ENCODE measurements at places on chromosomes 2 and 18.

DNA sequence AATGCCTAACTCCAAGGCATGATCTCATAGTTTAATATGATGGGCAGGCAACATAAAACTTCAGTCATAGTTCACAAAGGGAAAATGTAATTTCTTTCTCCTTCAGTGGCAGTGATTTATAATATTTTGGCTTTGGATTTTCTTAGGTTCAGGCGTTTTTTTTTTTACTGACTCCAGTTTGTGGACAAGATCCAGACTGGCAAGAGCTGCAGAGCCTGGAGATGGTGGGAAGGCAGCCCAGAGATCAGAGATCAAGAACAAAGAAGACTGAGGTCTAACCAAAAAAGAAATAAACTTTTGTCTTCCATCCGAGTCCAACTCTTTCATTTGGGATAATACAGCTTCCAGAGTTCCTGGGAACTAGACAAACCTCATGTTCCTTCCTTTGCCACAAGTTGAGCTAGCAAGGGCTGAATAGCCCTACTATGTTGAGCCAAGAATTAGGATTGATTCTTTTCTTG lies 215.3 kb upstream of the SETBP1 start:
- DNase-seq = peak; percentile 63

- DNase-seq = peak; percentile 43
Observed at GRCh38 chr2:226187616-226188015, 612.0 kb downstream of the IRS1 start.

DNA sequence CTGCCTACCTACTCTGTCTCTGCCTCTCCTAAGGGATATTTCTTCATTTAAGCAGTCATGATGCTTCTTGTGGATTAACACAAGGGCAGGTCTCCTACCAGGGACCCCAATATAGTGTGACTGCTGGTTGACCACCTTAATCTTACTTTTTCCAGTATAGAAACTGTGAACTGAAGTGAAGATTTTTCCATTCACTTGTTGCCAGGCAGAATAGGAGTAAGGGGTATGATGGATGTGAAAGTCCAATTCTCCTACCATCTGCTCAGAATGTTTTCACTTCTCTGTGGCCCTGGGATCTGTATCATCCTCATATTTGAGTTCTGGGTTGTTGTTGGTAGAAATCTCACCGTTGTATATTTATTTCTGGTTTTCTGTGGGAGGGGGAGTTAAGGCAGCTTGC lies 247.8 kb downstream of the WDPCP start:
- DNase-seq = no peak

DNA sequence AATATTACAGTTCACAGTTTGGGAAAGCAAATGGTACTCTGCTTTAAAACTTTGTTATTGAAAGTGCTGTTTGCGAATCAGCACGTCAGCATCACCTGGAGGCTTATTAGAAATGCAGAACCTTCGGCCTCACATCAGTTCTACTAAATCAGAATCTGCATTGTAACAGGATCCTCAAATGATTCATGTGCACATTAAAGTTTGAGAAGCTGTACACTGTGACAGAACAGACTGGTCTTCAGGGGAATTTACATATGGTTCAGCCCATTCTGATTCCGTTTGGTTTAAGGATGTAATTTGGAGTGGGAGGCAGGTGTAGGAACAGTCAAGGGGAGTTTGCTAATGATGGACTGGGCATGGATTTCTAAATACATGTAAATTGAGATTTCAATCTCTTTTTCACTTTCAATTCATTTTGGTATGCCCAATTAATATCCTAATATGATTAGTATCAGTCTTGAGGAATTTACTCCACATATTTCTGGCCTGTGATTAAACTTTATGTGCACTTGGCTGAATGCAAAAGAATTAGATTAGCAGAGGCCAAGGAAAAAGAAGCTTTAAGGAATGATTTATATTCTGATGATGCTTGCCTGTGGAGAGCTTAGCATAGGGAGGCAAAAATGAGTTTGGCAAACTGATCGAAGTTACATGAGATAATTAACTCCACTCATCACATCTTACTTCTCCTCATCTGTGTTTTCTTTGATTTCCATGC lies 248.8 kb downstream of the XIRP2 start:
- DNase-seq = no peak

- DNase-seq = no peak
Observed at GRCh38 chr18:80173060-80173459, 64.0 kb downstream of the ADNP2 start.

GRCh38 chr18:48345596-48345995 lies 63.6 kb downstream of the ZBTB7C start:
- DNase-seq = peak; percentile 15

DNA sequence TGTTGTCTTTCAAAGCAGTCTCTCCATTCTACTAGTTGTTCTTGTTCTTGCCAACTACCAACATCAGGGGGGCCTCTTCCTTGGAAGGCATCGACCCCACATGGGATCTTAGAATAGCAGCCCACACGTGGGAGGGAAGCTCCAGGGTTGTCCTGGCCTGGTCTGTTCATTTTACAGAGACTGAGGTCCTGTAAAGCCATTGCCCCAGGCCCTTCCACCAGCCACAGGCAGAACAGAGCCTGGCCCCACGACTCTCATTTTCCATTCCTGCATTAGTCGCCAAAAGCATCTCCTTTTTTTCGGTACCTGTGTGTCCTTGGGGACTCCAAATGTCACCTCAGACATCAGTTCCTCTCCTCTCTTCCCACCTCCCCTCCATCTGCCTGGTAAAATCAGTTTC lies 28.0 kb downstream of the CNGA3 start:
- no peak for DNase-seq

DNA sequence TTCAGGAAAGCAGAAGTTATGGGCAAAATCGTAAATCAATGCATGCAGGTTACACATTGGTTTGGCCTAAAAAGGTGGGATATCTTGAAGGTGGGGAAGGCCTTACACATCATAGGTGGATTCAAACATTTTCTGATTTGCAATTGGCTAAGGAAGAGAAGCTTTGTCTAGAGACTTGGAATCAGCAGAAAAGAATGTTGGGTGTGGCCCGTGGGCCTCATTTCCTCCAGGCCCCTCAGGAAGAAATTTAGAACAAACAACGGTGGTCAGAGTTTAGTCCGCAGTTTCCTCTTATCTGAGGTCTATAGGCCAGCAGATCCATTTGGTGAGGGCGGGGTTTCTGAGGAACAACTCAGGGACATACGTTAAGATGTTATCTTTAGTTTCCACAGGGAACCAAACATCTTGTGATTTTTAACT lies 50.9 kb upstream of the AFF3 start:
- DNase-seq = no peak

DNA sequence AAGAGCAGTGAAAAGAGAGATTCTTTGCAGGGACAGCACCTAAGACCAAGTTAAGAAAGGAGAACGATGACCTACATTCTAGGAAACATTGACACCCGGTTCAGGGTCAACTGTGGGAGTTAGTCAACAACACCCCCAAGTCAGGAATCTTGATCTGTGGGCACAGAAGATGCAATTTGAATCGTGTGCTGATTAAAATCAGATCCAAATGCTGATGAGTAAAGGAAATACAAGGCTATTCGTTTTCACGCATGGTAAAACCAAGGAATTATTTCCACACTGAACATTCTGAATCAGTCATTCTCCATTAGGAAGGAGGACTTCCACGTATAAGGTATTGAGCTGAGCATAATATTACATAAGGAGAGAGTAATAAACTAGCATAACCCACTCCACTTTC lies 124.2 kb downstream of the COPS8 start:
- no peak for DNase-seq

DNA sequence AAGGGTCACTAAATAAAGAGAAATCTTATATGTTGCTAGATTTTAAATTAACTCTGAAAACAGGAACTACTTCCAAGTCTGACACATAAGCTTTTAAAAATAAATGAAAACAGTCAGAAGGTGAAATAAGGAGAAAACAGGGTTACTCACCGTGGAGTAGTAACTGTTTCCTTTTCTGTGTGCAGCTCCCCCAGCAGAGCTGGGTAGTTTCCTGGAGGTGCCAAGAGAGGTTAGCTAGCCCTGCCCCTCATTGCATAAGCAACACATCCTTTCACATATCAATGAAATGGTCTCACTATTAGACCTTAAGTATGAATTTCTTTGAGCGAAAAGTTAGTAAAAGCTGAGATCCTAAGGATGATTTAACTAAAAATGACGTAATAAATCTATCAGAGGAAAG lies 54.0 kb upstream of the GPR75 start:
- DNase-seq = peak; percentile 25

DNA sequence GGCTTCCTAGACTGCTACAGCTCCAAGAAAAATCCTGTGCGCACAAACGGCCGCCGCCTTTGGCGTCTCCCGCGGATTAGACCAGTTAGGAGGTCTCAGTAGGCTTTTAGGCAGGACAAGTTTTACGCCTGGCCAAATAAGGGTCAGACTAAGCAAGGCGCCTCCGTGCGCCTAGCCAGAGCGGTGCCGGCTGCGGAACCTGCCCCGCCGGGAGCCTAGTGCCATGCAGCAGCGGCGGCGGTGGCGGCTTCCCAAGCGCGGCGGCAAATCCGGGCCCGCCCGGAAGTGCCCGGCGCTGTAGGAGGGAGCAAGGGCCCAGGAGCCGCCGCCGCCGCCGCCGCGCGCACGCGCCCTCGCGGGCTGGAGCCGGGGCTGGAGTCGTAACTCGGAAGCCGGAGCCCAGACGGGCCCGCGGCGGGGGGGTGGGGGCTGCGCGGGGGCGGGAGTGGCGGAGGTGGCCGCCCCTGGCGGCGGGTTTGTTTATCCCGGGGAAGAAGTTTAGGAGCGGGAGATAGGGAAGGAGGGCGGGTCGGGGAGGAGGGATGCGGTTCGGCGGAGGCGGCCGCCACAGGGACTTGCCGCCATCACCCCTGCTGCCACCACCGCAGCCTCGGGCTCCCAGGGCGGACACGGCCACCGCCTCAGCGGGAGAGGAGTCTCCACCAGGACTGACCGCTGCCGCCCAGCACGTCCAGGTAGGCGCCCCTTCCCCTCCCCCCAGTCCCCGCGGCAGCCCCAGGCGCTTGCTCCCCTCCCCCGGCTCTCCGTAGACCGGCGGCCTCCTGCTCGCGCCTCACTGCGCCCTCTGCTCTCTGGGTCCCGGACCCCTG lies at the start of gene SPOPL:
Gene SPOPL (plus strand): TSS at position 346 of the 830 bp plus-strand sequence. CDS start 48,447 bp downstream, outside the sequence.
- peak; percentile 98 for DNase-seq

DNA sequence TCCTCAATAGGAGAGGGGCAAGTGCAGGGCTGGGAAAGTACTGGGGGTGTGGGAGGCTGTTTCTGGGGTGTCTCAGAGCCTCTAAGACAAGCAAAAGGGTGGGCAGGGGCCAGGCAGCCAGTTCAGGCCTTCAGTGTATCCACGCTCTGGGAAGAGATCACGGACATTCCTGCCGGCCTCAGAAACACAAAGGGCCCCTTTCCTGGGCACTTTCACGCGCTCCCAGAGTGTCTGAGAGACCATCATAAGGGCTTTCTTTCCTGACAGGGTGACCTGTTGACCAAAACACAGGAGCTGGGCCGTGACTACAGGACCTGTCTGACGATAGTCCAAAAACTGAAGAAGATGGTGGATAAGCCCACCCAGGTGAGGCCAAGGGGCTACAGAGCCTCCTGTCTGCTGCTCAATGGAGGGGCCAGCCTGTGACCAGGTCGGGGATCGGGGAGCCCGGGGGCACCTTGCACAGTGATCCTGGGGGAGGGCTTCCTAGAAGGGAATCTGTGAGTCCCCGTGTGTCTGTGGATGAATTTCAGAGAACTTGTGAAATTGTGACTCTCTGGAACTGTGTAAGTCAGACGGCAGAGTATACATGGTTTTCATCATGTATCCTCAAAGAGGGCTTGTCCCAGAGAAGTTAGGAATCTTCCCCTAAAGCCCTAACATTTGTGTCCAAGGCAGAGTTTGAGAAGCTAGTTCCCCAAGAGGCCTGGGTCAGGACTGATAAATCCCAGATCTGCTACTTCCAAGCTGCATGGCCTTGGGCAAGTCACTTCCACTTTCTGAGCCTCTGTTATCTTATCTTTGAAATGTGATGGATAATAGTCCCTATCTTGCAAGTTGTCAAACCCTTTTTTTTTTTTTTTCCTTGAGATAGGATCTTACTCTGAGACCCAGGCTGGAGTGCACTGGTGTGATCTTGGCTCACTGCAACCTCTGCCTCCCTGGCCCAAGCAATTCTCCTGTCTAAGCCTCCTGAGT lies 1.8 kb downstream of the GNLY start:
- DNase-seq = no peak

DNA sequence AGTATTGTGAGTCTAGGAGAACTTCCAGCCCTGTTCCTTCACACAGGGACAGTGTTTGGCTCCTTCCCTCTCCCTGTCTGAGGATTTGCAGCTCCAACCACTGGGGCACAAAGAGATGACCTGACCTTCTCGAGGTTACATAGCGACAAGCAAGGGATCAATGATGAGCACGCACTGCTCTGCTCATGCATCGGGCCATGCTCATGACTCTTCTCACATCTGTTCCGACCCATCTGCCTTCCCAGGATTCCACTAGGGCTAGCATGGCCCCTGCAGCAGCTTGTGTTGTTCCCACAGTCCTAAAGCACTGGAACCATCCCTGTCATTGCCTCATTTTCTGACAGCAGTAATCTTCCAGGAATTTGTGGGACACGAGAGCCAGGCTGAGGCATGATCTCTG lies 78.8 kb upstream of the ARHGAP28 start:
- no peak for DNase-seq

DNA sequence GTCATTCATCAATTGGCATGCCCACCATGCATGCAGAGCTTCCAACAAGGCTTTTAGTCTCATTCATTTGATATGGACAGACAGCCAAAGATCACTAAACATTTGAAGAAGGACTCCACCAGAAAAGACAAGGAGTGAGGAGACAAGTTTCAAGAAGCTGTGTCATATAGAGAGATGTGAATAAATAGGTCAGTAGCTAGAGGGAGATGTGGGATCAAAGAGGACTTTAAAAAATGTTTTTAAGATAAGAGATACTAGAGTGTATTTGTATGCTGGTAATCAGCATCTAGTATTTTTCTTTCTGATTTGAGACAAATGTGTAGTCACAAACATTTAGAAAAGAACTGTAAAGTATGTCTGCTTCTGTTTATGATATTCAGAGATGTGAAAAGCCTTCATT lies 48.5 kb downstream of the ANTXR1 start:
- DNase-seq = no peak

DNA sequence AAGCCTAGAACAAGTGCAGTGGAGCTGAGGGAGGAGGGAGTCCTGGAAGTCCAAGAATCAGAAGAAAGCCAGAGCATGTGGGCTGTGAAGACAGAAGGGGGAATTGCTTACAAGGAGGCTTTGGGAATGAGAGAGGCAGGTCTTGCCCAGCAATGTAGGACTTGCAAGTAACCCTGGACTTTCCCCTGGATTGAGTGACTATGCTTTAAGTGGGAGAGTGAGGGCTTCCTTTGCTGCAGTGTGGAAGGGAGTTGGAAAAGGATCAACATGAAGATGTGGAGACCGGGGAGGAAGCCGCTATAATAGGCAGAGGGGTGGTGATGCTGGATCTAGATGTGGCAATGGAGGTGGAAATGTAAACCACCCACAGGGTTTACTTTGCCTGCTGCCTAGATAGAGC lies 13.8 kb upstream of the SCYGR1 start:
- DNase-seq = no peak

DNA sequence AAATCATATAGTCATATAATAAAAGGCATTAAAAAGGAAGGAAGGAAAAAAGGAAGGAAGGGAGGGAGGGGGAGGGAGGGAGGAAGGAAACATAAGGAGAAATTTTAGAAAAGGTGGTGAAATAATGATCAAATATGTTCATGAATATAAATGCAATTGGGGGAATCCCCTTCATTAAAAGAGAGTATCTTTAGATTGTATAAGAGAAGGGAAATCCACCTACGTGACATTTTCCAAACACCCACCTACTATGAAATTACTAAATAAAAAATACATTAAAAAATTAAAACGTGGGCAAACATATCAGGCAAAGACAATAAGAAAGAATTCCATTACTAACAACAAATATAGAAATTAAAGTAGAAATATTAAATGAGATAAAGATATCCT lies 203.4 kb upstream of the PARD3B start:
- DNase-seq = no peak
